ENCODE measurements at places on chromosomes 11 and 22.

GRCh38 chr11:120794748-120795147, 229.2 kb upstream of the TBCEL start:
- DNase-seq, result no peak

- DNase-seq, result no peak
Measured at GRCh38 chr11:95708681-95709080, 80.9 kb downstream of the FAM76B start.

DNA sequence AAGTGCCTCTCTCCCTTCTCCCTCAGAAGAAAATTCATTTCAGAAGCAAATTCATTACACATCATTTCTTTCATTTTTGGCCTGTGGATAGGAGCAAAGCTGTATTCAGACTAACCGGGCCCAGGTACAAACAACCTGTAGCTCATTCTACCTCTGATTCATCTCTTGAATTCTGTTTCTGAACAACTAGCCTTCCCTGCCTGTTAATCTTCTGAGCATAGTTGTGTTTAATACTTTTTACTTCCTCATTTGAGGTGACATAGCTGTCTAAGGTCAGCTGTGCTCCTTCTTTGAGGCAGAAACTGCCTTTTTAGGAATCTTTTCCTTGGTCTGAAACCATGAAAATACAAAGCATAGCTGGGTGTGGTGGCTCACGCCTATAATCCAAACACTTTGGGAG, 12.6 kb upstream of the IL18BP start:
- no peak for DNase-seq

- DNase-seq, result no peak
Measured at GRCh38 chr11:31414338-31414737, 44.7 kb downstream of the DNAJC24 start.

DNA sequence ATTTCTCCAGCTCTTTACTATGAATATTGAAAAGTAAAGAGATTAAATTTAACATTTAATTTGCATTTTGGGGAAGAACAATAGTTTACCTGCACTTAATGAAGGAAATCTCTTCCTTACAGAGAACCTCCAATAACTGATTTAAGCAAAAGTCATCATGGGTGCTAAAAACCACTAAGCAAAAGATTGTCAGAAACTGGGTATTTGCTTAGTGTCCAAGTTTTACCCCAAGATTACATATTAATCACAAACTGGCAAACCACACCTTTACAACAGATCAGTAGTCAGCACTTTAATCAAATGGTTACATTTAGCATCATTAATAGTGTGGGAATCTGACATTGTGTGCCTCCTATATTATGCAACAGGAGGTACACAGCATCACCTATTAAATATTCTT, 2.7 kb downstream of the ZBTB44 start:
- DNase-seq, result no peak

- no peak for DNase-seq
Measured at GRCh38 chr11:27972522-27973170, 135.3 kb downstream of the KIF18A start.

DNA sequence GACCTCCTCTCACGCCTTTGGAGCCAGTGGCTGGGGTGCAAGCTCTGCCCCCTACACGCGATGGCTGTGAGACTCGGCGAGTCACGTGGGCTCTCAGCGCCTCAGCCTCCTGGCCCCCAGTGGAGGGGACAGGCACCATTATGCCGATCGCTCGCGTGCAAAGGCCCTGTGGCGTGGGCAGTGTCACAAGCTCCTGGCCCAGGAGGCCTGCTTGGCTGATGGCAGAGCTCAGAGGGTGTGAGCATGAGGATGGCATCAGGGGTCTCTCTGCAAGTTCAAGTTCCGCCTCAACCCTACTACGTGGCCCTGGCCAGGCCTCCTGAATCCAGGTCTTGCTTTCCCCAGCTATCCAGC, 90.8 kb upstream of the KCNQ1OT1 start:
- peak; percentile 31 for DNase-seq

DNA sequence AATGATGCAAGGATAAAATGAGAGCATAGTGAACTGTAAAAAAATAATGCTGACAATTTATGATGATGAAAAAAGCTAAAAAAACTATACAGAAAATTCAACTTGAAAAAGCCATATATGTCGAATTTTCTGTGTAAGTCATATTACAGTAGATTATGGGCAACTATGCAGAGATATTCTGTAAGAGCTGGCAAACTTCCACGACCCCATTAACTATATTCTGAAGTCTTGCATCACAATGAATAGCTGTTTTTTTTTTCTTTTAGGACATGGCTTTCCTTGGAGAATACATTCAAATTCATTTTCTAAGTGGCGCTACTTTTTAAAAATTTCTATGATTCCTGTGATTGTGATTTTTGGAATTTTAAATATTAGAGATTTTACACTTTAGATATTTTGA, 18.4 kb downstream of the PSMD13 start:
- no peak for DNase-seq

GRCh38 chr11:250740-251299, 14.0 kb downstream of the PSMD13 start:
- no peak for DNase-seq

DNA sequence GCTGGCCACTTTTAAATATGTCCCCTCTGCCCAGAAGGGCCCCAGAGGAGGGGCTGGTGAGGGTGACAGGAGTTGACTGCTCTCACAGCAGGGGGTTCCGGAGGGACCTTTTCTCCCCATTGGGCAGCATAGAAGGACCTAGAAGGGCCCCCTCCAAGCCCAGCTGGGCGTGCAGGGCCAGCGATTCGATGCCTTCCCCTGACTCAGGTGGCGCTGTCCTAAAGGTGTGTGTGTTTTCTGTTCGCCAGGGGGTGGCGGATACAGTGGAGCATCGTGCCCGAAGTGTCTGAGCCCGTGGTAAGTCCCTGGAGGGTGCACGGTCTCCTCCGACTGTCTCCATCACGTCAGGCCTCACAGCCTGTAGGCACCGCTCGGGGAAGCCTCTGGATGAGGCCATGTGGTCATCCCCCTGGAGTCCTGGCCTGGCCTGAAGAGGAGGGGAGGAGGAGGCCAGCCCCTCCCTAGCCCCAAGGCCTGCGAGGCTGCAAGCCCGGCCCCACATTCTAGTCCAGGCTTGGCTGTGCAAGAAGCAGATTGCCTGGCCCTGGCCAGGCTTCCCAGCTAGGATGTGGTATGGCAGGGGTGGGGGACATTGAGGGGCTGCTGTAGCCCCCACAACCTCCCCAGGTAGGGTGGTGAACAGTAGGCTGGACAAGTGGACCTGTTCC, 46.5 kb downstream of the GRAMD4 start:
- no peak for DNase-seq

DNA sequence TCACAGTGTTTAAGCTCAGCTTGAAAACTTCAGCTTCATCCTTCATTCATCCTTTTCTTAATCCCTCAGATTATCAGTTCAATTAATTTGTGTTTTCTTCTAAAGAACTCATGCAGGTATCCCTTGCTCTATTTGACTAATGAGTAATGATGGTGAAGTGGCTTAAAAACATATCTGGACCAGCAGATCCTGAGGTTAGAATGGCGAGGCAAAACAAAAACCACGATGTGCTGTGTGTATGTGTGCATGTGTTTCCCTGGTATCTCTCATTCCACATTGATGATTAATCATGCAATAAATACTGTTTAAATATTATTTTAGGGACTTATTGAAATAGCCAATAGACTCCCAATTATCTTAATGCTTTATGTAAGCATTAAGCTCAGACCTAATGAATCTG, 437.0 kb downstream of the DYNC2H1 start:
- no peak for DNase-seq

GRCh38 chr11:68271023-68271780, 571 bp downstream of the C11orf24 start:
- DNase-seq, result no peak

GRCh38 chr11:66003291-66003690, 988 bp downstream of the BANF1 start:
- no peak for DNase-seq

DNA sequence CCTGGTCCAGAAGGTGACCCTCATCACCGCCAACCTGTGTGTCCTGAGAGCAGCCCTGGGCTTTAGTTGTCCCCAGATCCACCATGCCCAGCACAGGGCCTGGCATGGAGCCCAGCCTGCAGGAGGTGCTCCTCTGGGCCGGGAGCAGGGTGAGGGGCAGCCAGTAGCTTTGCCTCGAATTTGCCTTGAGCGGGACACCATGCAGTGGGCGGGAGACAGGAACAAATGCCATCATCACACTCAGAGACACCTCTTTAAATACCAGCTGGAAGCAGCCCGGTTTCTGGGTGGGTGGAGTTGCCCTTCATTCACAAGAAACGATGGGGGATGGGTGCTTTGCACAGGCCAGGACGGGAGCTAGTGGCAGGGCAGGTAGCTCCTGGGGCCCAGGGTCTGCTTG, 19.3 kb downstream of the FLRT1 start:
- DNase-seq, result no peak

DNA sequence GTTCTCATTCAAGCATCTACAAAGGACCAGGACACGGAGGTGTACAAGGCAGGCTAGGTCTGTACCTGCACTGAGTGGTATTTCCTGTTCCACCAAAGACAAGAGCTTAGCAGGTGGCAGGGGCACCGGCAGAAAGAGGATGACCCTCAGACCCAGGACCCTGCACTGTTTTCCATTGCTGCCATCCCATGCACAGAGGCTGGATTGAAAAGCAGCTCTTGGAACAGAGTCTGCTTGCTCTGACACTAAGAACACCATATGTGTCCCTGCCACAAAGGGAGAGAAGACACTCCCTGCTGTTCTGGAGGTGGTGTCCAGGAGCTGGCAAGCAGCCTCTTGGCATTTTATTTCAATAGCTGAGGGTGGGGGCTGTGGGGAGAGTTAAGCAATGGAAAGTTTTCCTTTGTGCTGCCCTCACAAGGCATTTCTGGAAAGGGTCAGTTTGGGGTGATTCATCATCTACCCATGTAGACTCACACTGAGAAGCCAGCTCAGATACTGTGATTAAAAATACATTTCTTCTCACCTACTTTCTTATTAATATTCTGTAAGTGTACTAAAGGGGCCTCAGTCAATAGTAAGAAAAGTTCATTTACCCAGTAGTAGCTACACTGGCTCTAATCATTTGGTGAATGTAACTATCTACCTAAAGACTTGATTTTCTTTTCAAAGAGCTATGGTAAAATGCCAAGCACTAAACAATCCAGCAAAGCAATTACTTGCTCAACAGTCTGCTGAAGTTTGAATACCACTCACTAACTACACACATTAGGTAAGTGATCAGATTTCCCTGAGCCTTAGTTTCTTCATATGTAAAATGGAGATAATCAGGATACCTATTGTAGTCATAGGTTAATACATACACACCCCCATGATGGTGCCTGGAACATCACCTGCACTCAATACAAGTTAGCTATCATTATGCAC, 55.2 kb downstream of the SLC1A2 start:
- DNase-seq, result peak; percentile 72

DNA sequence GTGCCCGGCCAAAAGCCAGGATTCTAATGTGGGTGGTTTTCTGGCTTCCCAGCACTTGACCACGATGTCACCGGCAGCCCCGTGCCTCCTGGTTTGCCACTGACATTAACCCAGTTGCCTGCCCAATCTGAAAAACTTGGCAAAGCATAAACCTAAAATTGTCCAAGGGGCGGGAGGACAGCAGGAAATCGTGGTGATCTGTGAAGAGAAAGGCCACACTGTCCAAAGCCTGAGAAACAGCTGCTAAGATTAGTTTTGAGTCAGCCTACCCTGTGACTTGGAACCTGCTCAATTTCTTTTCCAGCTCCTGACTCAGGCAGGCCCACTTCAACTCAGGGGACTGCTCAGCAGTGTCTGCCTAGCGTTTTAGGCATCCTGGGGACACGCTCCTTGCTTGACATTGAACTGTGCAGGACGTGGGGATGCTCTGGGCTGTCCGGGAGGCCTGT, 8.2 kb upstream of the F2 start:
- DNase-seq, result no peak

DNA sequence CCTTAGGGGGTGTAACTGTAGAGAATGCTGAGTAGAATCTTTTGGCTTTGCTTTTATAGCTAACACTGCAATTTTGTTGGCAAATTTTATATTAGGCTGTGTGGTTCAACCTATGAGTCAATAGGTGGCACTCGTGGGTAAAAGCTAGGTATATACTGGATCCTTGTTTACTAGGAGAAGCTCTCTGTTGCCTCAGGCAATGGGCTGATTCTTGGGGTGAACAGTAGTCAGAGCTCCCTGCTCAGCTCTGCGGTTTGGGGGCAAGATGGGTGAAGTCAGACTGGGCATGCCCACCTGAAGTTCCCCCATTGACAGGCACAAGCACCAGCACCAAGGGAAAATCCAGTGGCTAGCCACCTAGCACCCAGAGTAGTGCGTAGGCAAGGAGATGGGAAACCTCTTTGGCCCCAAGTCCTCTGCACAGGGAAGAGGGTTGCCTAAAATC, 238.7 kb downstream of the FAM181B start:
- DNase-seq, result no peak

DNA sequence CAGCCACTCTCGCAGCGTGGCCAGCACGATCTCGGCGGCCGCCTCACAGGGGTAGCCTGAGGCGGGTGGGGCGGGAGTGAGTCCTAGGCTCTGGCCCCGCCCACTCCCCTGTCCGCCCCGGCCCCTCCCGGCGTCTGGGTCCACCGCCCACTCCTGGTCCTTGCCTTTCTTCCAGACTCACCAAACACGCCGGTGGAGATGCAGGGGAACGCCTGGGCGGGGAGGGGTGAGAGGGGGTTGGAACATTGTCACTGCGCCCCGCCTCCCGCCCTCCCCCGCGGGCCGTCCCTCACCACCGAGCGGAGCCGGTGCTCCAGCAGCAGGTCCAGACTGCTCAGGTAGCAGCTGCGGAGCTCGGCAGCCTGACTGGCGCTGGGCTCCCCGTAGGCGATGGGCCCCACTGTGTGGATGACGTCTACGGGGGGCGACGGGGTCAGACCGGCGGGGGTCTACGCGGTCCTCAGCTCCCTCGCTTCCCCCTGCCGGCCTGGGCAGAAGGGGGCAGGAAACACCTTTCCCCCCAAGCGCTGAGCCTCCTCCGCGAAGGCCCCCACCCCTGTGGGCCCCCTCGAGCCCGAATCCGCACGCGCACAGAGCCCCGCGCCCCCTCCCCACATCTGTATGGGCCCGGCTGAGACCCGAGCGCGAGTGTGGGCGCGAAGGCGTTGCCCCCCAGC, 13.2 kb downstream of the OTUB1 start:
- peak; percentile 95 for DNase-seq

GRCh38 chr22:28332410-28332809, 347.2 kb downstream of the TTC28 start:
- DNase-seq, result no peak

All from RWPE2 (cell line).